ENCODE measurements at places on chromosomes 12 and 14.

DNA sequence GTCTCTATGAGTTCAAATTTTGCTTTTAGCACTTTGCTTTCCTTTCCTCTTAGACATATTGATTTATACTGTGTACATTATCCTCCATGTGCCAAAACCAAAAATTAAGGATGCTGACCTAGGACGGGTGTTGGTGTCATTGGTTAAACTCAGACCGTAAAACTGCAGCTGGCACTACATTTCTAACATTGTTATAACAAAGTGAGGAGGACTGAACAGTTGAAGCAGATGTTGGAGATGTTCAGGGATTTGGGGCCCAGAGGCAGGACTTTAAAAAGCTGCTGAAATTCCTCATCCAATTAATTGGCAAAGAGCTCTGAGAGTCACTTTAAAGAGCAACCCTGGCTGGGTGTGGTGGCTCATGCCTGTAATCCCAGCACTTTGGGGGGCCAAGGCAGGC lies 72.4 kb downstream of the TMTC1 start:
- no peak for DNase-seq

- no peak for DNase-seq
Measured at GRCh38 chr12:83739607-83740006, 1052.9 kb downstream of the TMTC2 start.

- DNase-seq = no peak
Measured at GRCh38 chr12:74488134-74488533, 49.5 kb upstream of the ATXN7L3B start.

DNA sequence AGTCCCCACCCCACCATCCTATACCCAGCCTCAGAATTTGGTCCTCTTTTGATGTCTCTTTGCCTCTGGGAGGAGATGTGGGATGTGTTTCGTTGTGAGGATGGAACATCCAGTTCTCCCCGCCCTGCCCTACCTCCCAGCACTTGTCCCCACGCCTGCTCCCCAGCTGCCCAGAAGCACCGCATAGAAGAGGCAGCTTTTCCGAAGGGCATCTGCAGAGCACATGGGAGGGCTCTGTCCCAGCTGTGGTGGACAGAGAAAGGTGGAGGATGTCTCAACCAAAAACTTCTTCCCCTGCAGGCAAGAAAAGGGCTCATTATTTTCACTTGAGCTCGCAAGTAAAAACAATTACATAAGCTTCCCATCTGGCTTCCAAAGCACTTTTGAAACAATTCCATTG lies 302.6 kb downstream of the PCNX1 start:
- no peak for DNase-seq

- DNase-seq = no peak
Measured at GRCh38 chr14:94594441-94594840, 13.2 kb downstream of the SERPINA5 start.
